ENCODE measurements at places on chromosomes 1 and 21.

GRCh38 chr1:32939655-32940371 lies 24.8 kb downstream of the RNF19B start:
- no peak for DNase-seq

DNA sequence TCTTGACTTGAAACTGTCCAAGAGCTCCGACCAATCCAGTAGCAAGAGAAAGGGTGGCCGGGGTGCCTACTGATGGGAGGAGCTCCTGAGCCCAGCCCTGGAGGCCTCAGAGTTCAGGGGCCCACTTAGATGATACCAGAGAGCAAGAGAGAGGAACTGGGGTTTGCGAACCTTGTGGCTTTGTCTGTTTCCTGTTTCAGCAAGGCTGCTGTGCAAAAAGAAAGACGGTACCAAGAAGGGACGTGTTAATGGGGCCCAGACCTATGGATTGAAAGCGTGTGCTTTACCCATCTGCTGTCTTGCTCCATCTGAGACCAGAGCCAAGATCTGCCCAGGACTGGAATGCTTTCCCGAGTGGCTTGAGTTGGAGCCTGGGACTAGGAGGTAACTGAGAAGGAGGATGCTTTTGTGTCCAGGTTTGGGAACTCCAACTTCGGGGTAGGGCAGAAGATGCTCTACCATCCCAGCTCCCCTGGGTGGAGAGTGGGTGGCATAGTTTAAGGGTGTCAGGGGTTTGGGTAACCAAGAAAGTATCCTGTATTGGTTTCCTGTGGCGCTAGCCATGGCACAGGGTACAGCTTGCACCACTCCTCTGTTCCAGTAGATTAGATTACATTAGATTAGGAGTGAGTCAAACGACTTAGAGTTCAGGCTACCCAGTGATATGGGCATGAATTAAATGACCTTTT lies at the start of gene TRAF3IP3:
Gene TRAF3IP3, plus strand, starts transcription at position 128 of the 689 bp plus-strand sequence. CDS start 3,987 bp downstream, outside the sequence.
- DNase-seq = peak; percentile 54

DNA sequence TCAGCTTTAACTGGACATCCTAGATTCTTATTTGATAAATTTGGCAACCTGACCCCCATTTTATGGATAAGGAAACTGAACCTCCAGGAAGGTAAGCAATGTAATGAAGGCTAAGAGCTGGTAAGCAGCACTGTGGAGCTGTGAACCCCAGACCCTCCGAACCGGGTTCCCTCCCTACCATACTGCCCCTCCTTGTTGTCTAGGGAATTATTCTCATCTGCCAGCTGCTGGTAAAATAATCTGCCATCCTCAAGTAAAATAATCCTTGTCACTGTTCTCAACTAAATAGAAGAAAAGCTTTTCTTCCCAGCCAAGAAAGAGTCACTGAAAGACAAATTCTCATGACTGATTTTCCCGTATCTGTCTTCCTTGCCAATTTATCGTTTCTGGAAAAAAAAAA lies 55.8 kb upstream of the PRDX6 start:
- no peak for DNase-seq

DNA sequence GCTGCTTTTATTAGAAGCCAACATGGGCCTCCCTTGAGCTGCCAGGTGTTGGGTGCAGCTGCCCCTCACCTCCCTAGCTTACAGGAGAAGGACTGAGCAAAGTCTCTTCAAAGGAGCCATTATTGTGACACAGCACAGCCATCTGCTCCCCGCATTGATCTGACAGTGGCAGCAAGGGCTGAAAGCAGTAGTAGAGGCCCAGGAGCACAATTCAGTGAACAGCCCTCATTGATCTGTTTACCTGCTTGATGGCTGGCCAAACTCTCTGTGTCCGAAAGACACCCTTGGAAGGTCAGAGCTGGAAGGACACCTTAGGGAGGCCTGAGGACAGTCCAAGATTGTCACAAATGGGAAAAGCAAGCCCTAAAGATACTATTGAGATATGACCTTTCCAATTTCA lies 14.5 kb downstream of the HMGB4 start:
- no peak for DNase-seq

DNA sequence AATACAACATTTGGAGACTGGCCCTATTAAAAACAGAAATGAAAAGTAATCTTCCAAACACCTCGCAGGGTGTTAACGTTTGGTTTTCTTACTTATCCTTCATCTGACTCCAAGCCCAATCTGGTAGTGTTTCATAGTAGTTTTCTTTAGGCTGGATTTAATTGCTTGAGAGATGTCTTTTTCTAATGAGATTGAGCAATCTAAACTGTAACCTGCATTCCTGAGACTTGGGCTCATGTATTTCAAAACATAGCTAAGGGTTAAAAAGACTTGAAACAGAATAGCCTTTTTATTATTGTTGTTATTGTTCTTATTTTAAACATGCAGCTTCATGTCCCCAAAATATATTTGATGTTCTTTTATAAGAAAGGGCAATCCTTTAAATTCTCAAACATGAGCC lies 278.9 kb downstream of the TGFB2 start:
- DNase-seq = no peak

DNA sequence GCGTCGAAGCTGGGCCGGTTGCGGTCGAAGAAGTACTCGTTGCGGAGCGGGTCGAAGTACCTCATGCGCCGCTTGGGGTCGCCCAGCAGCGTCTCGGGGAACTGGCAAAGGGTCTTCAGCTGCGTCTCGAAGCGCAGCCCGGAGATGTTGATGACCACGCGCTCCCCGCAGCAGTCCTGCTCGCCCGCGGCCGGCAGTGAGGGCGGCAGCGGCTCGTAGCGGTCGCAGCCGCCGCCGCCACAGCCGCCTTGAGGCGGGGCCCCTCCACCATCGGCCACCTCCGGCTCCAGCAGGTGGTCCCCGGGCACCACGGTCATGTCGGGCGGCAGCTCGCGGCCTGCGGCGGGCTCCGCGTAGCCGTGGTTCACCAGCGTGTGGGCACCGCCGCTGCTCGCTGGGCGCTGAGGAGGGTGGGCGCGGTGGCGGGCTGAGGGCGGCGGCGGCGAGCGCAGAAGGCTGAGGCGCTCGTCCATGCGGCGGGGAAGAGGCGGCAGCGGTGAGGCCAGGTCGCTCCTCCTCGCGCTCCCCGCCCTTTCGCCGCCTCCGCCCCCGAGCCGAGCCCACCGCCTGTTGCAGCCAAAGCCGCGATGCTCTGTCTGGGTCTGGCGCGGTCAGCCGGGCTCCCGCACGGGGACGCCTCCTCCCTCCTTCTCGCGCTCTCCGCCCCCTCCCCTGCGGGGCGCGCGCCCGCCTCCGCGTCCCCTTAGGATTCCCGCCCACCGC lies at the start of gene KCNA3:
Gene KCNA3, minus strand, starts transcription at position 604 of the 723 bp plus-strand sequence. Its CDS starts 131 bp downstream, at position 473.
- DNase-seq = peak; percentile 47

DNA sequence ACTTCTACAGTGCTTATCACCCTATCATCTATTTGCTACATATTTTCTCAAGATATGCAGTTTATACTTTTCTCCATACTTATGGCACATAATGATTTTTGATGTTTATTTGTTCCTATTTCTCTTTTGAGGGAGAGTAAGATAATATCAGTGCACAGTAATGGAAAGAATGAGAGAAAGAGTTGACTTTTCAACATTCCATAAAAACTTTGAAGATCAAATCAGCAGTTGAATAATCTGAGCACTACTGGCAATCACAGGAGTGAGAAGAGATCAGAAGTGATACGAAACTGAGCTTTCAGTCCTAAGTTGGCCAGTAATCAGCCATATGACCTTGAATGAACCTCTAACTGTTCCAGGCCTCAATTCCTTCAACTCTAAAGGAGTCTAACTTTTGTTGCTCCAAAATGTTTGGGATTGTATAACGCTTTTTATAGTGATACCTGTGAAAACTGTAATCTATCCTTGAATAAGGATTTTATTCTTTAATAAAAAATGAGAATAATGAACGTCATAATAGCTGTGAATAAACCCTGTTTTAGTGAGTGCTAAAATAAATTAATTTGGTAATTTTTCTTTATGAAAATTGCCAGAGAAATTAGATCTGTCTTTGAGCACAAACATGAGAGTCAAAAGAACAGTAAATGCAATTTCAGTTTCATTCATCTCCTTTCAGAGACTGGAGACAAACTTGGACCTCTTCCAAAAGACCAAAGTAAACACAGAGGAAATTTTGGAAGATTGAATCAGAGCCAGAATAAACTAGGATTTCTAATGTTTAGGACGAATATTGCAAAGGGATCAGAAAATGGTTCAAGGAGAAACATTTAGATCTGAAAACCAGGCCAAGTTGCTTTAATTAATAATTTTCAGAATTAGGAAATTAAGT lies 309.9 kb downstream of the ADGRL2 start:
- DNase-seq = no peak

GRCh38 chr1:160309571-160309970 lies 24.6 kb upstream of the PEX19 start:
- DNase-seq = no peak

- no peak for DNase-seq
These were observed 142.7 kb downstream of the NPHP4 start for GRCh38 chr1:5849550-5849949.

DNA sequence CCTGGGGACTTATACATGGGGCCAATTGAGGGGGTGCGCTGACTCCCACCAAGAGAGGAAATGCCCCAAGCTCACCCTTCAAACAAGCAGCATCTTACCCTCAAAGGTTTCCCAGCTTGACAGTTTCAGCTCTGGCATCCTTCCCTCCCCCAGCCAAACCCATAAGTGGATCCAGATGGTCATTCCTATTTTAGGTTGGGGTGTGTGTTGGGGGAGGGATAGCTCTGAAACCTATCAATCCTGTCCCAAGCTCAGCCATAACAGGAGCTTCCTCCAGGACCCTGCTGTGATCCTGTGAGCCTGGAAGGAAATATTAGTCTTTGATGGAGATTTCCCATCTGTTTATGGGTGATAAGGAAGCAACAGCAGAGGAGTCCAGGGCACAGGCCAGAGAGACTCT lies 3.4 kb upstream of the TMEM222 start:
- DNase-seq = no peak

- DNase-seq = no peak
These were observed 299.7 kb upstream of the KAZN start for GRCh38 chr1:14298806-14299205.

DNA sequence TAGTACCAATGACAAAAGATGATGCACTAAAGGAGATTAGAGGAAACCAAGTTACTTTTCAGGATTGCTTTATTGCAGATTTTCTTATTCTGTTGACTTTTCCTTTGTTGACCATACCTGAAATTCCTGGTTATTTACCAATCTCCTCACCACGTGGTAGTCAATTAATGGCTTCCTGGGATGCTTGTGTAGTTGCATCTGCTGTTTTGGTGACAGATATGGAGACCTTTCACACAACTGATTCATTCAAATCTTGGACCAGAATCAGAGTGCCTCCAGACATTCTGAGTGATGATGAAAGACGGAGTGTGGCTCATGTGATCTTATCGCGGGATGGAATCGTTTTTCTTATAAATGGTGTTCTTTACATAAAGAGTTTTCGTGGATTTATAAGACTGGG lies 91.3 kb downstream of the CATSPERE start:
- DNase-seq = no peak

DNA sequence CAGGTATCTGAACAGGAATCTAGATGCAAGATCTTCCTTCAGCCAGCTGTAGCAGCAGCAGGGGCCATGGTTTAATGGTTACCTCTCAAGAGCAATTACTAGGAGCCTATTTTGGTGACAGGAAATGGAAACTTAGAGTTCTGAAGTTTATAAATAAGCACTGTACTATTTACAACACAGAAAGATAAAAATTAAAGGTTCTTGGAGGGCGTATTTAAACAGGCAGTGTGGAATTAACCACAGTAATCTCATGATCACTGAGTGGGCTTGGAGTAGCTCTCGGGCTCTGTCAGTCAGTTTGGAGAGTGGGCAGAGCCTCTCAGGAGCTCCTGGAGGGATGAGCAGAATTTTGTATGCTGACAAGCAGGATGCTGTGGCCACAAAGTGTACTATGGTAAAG lies 10.2 kb upstream of the FCRL5 start:
- no peak for DNase-seq

Data from stimulated activated CD4-positive, alpha-beta T cell treated with anti-CD3 and anti-CD28 coated beads, TNF-alpha, amount 100 ng/mL, for 1 hour (primary cell).